Hepatocyte (in vitro differentiated cells): ENCODE measurements at places on chromosomes 2 and 18. TPM values are rescaled to one million over a fixed set of nuclear protein-coding genes. Genes with fewer than 3 reads are reported as not detected.

DNA sequence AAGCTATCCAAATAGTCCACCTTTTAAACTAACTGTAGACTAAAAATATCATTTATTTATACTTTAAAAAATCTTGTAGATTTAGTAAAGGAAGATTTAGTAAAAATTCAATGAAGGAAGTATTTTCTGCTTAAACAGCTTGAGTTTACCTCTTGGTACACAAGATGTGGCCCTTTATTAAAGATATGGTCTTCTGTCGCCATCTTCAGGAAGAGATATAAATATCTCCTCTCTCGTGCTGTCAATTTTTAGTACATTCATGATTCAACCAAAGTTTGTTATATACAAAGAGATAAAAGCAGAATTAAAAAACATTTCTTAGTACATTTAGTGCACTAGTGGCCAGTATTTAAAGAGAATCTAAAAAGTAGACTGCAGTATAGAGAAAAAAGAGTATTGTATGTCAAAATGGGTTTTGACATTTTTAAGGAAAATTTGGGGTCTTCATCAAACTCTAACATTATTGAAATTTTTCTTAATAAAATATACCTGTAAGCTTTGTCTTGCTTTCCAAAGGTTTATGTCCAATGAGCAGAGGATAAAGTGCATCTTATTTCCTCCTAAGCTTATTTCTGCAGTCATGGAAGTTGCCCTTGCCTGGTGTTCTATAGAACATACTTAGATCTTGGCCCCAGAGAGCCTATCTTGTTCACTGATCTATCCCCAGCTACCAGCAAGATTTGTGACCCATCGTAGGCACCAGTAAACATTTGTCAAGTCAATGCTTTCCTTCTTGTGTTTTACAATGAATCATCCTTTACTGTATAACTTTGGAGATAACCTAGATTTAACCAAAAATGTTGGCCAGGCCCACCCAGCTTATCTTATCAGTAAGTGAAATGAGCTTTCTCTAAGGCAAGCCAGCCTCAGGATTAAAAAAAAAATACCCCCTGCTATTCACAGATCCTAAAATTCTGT lies 18.5 kb upstream of the EML6 start:
- peak; percentile 64 for DNase-seq

Gene FARSB
- 15.0 and 17.1 TPM in 2 replicates for polyA plus RNA-seq

DNA sequence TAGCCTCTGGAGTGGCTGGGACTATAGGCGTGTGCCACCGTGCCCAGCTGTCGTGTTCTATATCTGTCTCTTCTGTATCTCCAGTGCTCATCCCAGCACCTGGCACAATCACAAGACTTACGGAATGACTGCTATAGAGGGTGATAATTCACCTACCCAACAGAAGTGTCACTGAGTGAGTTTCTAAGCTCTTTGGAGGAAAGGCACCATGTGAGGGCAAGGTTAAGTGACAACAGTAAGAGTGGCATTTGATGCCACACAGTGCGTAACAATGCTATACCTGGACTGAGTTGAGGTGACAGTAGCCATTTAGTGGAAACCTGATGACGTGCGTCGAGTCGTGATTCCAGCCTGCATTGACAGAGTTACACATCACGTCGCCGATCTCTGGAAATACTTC lies 89.0 kb downstream of the KCTD1 start:
- no peak for DNase-seq

Gene DGUOK
- 111 and 116 TPM in 2 replicates for polyA plus RNA-seq

DNA sequence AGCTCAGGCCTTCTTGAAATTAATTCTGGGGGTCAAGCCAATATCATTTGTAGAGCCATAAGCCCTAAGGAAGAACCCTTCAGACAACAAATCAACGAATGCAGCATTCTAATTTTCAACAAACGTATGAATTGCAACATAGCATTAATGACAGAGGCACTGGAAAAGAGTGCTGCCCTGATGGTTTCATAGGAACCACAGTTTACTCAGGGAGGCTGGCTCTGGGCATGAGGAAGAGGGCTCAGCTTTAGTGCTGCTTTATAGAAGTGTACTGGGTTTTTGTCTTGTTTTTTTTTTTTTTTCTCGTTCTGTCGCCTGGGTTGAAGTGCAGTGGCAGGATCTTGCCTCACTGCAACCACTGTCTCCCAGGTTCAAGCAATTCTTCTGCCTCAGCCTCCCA lies 36.1 kb upstream of the CAB39 start:
- DNase-seq: no peak
